Astrocyte of the cerebellum (primary cell): ENCODE measurements at places on chromosomes 1 and 21.

DNA sequence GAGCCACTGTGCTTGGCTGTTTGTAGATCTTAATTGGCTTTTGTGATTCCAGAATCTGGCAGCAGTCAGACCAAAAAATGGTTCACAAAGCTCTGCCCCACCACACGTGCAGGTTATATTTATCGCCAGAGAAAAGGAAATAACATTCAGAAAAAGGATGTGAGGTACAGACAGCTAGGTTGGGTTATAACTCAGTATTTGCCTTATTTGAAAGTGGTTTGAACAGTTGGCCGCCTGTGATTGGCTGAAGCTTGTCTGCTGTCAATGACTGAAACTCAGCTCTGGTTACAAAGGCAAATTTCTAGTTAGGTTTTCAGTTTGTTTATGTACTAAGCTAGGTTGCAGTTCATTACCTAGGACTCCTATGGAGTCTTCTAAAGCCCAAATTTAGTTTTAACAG, 9.6 kb downstream of the SH3BGR start:
- DNase-seq: no peak

- peak; percentile 60 for DNase-seq
Measured at GRCh38 chr1:166947398-166948043, 27.8 kb downstream of the ILDR2 start.

DNA sequence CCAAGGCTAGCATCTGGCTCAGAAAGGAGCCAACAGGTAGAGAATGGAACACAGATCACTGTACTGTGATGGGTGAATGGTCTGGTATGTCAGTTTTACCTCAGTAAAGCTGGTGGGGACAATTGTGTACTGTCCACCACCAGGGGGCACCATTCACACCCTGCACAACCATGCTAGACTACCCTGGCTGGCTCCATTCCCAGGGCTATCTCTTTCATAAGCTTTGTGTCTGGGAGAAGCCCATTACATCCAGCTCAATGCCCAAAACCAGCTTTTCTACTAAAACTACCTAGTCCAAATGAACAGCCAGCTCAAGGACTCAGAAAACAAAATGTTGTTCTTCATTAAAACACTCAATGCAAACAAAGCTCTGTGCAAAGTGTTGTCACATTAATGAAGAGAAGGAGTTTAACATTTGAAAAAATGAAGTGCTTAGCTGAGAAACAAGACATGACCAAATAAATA, 62.0 kb upstream of the RASAL2 start:
- DNase-seq: peak; percentile 92

GRCh38 chr1:161929137-161929536, 94.5 kb downstream of the OLFML2B start:
- DNase-seq: no peak

GRCh38 chr1:3029991-3030662, 8.9 kb downstream of the ACTRT2 start:
- no peak for DNase-seq

DNA sequence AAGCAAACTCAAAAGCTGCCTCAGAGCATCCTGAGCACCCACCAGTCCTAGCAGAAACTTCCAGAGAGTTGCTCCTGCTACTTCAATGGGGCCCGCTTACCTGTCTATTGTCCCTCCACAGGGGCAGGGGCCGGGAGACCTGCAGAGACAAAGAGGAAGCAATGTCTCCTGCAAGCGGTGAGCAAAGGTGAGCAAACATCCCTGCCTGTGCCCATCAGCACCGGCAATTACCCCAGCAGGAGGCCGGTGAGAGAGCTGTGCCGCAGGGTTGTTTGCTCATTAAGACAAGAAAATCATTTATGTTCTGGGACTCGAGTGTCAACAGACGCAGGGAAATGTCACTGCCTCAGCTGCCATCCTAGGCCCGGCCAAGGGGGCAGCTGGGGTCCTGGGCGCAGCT, 53.8 kb upstream of the TARDBP start:
- DNase-seq: no peak

GRCh38 chr1:41690331-41690730, 205.8 kb upstream of the EDN2 start:
- DNase-seq: no peak

DNA sequence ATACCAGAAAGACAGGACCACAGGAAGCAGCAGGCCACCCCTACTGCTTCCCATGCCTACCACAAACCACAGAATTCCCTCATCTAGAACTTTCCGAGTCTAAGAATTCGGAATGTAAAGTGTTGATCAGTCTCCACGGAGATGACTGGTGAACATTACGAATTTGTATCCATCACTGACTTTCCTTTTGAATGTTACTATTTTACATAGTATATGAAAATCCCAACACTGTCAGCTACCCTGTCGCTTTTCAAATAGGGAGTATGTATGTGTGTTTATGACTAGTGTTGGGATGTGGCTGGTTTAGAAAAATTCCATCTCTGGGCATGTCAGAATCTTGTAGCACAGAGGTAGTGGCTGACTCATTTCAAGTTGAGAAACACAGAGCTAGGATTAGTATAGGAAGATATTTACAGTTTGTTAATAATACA, 118.2 kb downstream of the COQ8A start:
- peak; percentile 66 for DNase-seq

- DNase-seq: no peak
Measured at GRCh38 chr1:151823175-151823574, 8.4 kb downstream of the RORC start.

DNA sequence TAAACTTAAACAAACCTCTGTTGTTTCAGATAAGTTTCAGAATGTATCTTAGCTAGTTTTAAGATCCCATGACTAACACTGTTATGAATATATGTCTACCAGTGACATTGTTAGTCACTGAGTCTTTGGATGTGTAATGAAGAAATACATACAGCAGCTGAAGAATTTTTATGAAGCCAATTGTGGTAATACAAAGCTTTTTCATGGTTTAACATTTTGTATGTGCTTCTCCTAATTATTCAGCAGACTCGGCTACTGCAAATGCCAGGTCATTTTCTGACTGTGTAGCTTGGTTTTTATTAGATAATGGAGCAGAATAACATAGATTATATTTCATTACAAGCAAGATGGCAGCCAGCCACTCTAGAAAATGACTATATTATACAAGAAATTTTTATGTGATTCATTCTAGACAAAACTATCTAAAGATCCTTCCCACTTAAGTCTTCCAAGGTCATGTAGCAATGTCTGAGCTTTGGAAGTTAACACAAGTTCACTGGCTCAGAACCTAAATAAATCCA, 147.8 kb downstream of the TNFSF18 start:
- DNase-seq: peak; percentile 49

- no peak for DNase-seq
Measured at GRCh38 chr1:51705035-51705434, 88.1 kb downstream of the OSBPL9 start.

GRCh38 chr1:107575226-107575625, 389.8 kb downstream of the VAV3 start:
- no peak for DNase-seq

- no peak for DNase-seq
Measured at GRCh38 chr1:27306892-27307761, 14.8 kb upstream of the TMEM222 start.

GRCh38 chr1:161779393-161779792, 13.3 kb downstream of the ATF6 start:
- DNase-seq: no peak

GRCh38 chr1:84995484-84996334, 1.2 kb downstream of the MCOLN2 start:
- no peak for DNase-seq
